ENCODE measurements at places on chromosomes 5 and 9.

- no peak for DNase-seq
Observed at GRCh38 chr5:36537724-36538123, 68.7 kb upstream of the SLC1A3 start.

GRCh38 chr5:168651648-168652047, 72.5 kb upstream of the PANK3 start:
- DNase-seq, result no peak

DNA sequence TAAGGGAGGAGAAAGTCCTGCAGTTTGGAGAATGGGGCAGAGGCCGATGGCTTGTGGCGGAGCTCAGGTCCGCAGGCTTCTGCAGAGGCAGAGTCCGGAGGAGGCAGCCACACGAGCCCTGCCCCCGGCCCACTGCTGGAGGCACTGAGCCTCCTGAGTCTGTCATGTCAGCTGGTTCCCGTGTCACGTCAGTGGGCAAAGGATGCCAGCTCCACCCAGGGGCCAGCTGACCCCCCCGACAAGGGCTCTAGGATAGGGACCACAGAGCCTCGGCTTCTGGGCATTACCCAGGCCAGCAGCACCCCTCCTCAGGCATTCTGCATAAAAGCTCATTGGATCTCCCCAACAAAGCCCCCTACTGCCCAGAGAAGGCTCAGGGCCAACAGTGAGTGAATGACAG, 8.5 kb downstream of the SH3PXD2B start:
- no peak for DNase-seq

DNA sequence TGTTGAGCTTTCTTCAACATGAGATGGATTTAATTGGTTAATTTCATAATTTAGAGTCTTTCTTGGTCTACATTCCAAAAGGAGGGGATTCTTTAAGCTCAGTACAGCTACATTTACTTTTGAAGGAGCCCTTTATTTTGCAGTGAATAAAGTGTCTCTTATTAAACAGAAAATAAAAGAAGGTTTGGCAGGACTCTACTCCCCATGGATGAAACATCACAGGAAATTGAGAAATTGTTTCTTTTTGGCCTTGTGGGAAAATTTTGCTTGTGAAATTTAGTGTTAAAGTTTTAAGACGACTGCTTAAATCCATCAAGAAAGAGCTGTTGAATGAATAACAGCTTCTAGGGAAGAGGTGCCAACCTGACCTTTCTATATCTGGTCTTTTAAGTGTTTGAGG, 187.7 kb downstream of the NTRK2 start:
- no peak for DNase-seq

DNA sequence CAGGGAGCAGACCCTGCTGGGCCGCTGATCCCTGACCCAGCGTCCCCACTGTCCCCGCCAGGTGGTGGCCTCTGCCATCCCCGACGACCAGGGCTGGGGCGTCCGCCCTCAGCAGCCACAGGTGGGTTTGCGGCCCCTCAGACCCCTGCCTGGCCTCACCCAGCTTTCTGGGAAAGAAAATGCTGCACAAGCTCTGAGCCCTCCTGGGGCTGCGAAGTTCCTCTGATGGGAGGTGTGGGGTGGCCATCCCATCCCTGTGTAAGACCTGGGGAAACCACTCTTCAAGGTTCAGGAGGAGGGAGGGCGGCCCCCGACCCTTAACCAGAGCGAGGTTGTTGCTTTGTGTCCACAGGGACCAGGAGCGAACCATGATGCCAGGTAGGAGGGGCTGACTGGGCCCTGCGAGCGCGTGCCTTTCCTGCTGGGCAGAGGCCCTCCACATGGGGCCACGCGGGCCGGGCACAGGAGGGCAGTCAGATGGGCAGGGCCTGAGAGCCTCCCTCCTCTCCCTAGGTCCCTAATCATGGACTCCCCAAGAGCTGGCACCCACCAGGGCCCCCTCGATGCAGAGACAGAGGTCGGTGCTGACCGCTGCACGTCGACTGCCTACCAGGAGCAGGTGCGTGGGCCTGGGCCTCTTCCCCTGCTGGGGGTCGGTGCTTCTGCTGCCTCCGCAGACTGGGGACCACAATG, 7.7 kb downstream of the NOXA1 start:
- DNase-seq, result peak; percentile 9

- DNase-seq, result no peak
Observed at GRCh38 chr9:130051855-130052254, 1.9 kb upstream of the GPR107 start.

DNA sequence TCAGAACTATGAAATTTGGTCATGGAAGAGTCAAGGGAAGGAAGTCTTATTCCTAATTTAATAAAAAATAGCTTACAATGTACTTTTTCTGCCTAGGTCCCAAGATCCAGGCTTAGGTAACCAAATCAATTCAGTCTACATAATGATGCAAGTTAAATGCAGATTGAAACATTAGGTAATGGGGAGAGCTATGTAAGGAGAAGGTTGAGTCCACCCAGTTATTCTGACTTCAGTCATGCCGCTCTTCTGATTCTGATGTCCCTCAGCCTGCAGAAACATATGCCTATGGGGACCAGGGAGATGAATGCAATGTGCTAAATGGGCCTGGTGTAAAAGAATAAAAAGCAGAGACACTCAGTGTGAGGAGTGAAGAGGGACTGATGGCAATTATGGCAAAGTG, 63.9 kb downstream of the MAMDC2 start:
- DNase-seq, result no peak

GRCh38 chr9:105204416-105204815, 40.0 kb upstream of the SLC44A1 start:
- DNase-seq, result no peak

GRCh38 chr9:91465420-91465819, 41.8 kb upstream of the NFIL3 start:
- no peak for DNase-seq

- no peak for DNase-seq
Observed at GRCh38 chr9:35627575-35627974, 9.4 kb upstream of the CD72 start.

Measured in progenitor cell of endocrine pancreas (in vitro differentiated cells).